Tibial nerve (tissue), 4 donors: ENCODE measurements at places on chromosomes 12 and 14.

DNA sequence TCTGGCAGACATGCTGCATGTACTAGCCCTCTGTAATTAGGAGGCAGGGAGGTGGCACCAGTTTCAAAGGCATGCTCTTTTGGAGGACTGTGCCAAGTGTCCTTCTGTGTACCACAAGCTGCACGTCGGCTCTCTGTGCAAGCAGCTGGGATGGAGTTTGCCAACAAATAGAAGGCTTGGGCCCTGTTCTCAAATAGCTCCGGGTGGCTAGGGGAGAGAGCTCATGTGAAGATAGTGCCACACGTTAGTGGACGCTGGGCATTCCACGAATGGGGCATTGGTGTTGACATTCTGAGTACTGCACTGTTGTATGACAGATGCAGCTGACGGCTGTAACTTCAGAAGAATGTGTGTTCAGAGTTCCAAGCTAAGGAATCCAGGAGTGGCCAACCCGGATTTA is 4.4 kb downstream of the AACS start:
- DNase-seq = no peak

- DNase-seq = no peak
Observed at GRCh38 chr14:45610318-45610717, 357.3 kb upstream of the MIS18BP1 start.

- no peak for DNase-seq
Observed at GRCh38 chr14:54121466-54122027, 164.9 kb upstream of the BMP4 start.

DNA sequence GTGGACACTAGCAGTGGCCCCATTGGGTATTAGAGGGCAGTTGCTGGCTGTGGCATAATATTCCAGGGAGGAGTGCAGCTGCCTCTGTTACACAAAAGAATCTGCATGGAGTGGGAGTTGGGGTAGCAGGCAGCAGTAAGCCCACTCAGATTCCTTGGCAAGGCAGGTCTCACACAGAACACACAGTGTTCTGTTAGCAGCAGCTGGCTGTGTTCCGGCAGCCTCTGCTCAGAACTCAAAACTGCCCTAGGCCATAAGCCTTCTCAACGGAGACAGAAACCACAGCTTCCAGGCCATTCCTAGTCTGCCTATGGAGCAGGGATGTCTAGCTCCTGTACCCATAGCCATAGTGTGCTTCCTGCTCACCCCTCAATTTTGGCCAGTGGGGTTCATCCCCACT is 1085.4 kb downstream of the SLC6A15 start:
- no peak for DNase-seq

- peak; percentile 77 for DNase-seq
Observed at GRCh38 chr12:4030929-4031702, 157.9 kb upstream of the PARP11 start.

- DNase-seq = no peak
Observed at GRCh38 chr14:106787626-106788025, 1261.2 kb downstream of the TMEM121 start.

DNA sequence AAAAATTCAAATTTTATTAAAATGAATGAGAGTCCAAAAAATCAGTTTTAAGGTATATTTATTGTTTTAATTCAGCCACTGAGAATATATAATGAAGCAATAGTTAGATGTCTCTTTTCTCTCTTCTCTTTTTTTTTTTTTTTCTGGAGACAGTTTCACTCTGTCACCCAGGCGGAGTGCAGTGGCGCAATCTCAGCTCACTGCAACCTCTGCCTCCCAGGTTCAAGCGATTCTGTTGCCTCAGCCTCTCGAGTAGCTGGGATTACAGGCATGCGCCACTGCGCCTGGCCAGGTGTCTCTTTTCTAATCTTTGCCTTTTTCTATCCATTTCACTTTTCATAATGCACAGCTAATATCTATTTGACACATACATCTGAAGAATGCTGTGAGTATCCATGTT is 307.1 kb upstream of the RGS6 start:
- DNase-seq = no peak

DNA sequence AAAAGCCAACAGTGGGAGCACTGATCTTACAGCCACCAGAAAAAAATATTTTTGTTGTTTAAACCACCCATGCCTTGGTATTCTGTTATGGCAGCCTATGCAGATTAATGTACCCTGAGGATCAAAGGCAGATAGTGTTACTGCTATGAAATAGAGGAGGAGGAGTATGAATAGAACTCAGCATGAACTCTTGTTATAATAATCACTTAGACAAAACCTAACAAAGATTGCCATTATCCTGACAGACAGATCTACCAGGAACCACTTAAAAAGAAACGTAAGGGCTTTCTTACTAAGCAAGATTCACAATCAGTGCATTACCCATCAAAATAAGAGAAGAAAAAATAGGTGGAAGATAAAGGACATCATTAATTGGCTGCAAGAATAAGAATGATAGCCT is 558.3 kb downstream of the GALC start:
- DNase-seq = no peak

DNA sequence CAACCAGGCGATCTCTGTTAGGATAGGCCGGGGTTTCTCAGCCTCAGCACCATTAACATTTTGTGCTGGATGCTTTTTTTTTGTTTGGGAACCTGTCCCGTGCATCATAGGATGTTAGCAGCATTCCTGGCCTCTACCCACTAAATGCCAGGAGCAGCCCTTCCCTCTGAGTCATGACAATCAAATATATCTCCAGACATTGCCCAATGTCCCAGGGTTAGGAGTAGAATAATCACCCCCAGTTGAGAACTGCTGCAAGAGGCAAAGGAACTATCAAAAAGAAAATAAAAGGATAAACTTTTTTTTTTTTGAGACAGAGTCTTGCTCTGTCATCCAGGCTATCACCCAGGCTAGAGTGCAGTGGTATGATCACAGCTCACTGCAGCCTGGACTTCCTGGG is 76.0 kb downstream of the ACACB start:
- no peak for DNase-seq

DNA sequence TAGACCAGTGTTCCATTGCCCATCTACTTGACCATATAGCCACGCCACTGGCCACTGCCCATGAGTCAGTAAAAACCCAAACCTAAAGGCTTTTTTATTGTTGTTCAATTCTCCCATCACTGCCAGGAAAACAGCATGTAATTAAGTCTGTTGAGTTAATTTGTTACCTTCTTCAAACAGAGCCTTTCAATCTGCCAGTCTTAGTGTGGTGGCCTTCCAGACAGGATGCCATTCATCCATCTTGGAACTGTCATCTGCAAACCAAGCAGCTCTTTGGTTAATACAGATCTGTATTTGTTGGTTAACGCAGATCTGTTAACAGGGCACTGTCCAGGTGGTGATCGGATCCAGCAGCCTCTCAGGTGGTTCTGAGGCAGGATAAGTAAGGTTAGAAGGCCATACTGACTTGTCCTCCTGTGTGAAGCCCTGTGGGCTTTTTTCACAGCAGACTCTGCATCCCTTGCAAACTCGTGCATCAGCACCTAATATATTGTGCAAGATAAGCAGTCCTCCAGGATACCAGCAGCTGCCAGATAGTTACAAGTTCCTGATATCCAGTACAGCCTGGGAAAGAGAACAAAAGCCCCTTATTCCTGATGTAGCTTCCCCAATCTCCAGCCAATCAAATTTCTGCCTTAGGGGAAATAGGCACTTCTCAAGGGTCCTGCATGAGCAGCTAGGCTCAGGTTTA is 59.1 kb upstream of the DHRS4 start:
- DNase-seq = no peak

GRCh38 chr12:12837025-12837812 is 24.1 kb downstream of the DDX47 start:
- DNase-seq = no peak

DNA sequence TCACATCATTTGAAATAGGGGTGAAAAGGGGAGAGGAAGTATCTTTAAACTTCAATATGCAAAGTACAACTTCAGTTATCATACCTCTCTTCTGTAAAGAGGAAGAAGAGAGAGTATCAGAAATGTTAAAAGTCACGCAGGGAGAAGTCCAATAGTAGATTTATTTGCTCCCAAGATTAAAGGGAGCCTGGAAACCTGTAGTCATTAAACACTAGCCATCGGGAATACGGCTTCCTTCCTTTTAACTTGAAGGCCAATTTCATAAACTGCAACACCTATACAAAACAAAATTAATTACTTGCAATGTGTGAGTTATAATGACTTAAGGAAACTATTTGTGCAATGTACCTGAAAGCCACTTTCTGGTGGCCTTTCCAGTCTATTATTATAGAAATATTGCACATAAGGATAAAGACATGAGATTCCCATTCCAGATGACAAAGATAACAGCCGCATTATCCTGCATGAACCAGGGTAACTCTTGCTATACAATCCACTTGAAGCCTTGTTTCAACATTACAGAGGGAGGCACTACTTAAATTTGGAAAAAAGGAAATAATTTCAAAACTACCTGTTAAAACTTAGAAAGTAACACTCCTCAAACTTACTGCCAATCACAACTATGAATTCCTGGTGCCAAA is 4.6 kb downstream of the BTG1 start:
- no peak for DNase-seq

DNA sequence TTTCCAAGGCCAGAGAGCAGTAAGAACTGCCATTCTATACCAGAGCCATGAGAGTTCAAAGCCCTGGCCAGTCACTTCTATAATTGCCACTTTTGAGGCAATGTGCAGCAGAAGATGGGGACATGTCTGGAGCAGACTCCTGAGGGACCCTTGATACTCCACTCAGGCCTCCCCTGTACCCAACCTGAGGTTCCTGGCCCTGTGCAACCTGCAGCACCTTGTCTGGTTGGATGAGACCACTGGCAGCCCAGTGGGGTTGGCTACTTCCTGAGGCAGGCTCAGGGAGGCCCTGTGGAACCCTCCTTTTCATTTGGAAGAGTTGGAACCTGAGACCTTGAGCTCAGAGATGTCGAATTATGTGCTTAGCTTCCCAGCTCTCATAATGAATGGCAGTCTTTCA is 54.4 kb downstream of the GALNT16 start:
- DNase-seq = no peak

DNA sequence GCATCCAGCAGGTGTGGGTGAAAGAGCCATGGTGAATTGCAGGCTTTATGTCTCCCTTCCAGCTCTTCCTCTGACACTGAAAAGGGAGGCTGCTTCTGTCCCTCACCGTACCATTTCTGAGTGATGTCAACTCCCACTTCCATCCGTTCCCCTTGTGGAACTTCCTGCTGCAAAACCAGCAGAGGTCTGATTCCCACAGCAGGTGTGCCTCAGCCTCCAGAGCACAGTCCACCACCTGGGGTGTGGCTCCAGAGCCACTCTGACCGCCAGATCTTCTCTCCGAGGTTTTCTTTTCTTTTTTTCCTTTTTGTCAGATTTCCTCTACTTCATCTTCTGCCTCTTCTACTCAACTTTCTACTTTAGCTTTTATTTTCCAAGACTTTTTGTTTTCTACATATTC is 62.7 kb downstream of the CDC42BPB start:
- no peak for DNase-seq

- DNase-seq = no peak
Observed at GRCh38 chr14:71730471-71730870, 201.8 kb upstream of the RGS6 start.

- DNase-seq = no peak
Observed at GRCh38 chr12:89181271-89181920, 170.9 kb downstream of the DUSP6 start.

GRCh38 chr14:92646952-92647796 is 101.3 kb downstream of the LGMN start:
- DNase-seq = no peak

- DNase-seq = no peak
Observed at GRCh38 chr12:67357376-67358125, 88.4 kb downstream of the CAND1 start.

- no peak for DNase-seq
Observed at GRCh38 chr12:132061641-132062430, 82.3 kb downstream of the DDX51 start.

DNA sequence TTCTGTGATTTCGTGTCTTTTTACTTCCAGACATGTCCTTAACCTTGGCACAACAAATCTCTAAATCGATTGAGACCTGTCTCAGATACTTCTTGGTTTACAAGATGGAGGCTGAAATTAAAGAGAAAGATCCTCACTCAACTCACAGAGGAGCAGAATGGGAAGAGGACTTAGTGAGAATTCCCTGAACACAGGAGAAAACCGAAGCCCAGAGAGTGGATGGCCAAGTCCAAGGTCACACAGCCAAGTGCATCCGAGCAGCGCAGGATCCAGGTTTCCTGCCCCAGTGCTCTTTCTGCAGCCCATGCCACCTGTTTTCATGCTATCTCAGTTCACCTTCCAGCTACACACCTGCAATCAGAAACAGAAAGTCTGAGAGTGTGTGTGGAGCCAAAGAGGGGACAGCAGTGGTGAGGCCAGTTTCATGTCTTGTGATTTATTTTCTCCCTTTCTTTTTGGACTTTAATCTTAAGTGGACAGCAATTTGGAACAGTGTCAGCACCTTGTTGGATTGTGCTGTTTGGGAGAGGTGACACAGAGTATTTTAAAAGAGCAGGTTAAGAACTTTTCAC is 22.9 kb upstream of the TCL1B start:
- no peak for DNase-seq

- no peak for DNase-seq
Observed at GRCh38 chr14:68656452-68656851, 136.4 kb downstream of the ZFP36L1 start.

DNA sequence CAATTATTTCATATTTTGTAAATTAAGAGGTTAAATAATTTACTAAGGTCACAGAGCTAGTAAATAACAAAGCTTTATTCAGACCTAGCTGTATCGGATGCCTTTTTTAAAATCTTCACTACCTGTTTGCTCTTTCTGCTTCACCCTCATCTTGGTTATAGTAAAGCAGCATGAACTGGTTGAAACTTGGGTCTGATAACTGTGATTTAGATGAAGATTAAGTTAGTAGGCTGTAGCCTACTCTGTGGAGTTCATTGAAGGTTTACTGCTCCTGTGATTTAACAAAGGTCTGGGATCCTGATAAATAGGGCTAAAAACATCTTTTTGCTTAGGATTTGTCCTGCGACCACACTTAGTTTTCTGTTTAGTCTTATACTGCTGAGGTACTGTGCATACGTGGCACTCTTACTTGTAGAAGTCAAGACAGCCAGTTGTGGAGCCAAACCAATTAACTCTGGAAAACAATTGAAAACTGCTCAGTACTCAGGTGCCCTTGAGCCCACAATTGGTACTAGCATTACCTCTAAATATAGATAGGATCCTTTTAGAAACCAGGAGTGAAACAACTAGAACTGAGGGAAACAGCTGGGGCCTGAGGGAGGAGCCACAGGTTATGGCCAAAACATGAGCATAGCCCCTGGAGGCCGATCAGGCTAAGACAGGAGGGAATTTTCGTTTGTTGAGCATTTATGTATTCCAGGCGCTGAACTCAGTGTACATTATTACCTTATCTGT is 2.3 kb downstream of the SPATS2 start:
- peak; percentile 5 for DNase-seq

- no peak for DNase-seq
Observed at GRCh38 chr14:54782751-54783659, 119.6 kb downstream of the GCH1 start.

- DNase-seq = peak; percentile 67
Observed at GRCh38 chr12:40226705-40227104, 1.9 kb downstream of the LRRK2 start.

DNA sequence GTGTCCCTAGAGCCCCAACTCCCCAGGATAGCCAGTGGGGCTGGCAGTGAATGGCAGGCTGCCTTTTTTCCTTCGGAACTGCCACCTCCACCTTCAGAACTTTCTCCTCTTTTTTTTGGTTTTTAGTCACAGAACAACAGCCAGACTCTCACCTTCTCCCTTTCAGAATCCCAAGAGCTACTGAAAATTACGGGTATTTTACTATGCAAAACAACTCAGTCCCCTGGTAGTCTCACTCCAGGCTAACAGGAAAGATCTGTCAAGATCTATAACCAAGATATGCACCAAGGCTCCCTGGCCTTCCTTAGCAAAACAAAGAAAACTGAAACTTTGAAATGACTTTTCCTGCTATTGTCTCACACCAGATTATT is 12.5 kb downstream of the PLEKHG6 start:
- DNase-seq = no peak
